Activated T-helper 17 cell treated with anti-CD3 and anti-CD28 coated beads, Interleukin-2, amount 50 U/mL, for 72 hours (primary cell): ENCODE measurements at places on chromosomes 7 and 10.
A peak's percentile ranks its signal among the peaks of the same experiment; 100 is the strongest.

- no peaks in the 10 kb centered on the region for H3K27me3 ChIP-seq
- peaks cover 10% of the 10 kb centered on the region for H3K4me1 ChIP-seq
- ATAC-seq, result no peak
- no peak overlapping the region for H3K27ac ChIP-seq
- H3K4me3 ChIP-seq, result no peak overlapping the region
Measured at GRCh38 chr10:60335708-60336107, 54.0 kb downstream of the ANK3 start.

DNA sequence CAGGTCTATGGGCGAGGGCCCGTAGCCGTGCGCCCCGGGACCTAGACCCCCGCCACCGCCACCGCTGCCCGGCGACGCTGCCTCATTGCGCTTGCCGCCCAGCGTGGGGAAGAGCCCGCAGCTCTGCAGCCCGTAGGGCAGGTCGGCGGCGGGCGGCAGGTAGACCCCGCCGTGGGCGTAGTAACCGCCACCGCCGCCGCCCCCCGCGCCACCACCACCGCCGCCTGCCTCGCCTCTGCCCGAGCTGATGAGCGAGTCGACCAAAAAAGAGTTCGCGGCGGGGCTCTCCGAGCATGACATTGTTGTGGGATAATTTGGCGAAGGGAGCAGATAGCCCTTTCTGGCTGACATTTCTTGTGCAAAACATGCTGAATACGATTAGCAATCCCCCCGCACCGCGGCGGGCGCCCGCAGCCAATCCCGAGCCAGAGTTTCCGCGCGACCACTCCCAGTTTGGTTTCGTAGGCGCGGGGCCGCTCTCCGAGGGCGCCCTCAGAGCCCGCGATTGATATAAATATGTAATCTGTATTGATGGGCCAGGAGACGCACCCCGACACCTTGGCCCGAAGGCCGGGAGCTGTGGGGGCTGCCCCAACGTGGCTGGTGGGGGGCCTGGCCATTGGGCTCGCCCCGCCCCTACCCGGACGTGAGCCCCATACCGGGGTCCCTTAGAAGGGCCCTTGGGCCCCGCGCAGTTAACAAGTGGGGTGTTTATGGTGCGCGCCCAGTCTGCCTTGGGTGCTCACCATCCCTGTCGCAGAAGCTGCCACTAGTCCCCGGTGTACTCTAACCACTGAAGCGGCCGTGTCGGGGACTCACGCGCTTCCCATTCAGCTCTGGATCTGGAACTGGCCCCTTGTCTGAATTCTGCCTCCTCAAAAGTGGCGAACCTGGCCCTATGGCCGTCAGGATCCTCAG lies at the start of gene HOXA10:
HOXA10 (minus strand) TSS at position 365 of the 918 bp plus-strand sequence; CDS start at position 351, 14 bp downstream.
- peaks cover 8% of the 10 kb centered on the region for H3K4me1 ChIP-seq
- H3K4me3 ChIP-seq, result peak within 1 kb of the TSS; percentile 49
- no peak for ATAC-seq
- H3K27ac ChIP-seq, result no peak within 1 kb of the TSS
- peaks cover 48% of the 10 kb centered on the region for H3K27me3 ChIP-seq

GRCh38 chr10:132701099-132701845 lies 84.7 kb downstream of the NKX6-2 start:
- H3K4me3 ChIP-seq, result no peak overlapping the region
- no peak for ATAC-seq
- H3K36me3 ChIP-seq, result peaks cover 17% of the 10 kb centered on the region

DNA sequence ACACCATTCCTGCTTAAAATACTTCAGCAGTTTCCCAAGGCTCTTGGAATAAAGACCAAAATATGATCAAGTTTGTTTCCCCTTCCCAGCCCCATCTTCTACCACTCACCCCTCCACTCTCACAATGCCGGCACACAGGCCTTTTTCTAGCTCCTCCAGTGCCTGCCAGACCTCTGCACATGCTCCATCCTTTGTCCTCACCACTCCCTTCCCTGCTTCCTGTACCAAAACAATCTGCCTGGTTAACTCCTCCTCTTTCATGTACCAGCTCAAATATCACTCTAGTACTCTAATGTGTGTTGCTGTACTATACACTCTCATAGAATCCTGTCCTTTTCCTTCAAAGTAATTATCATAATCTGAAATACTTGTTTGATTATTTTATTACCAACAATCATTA lies 19.4 kb downstream of the SCRN1 start:
- H3K27ac ChIP-seq, result no peak overlapping the region
- H3K4me3 ChIP-seq, result no peak overlapping the region
- peaks cover 23% of the 10 kb centered on the region for H3K27me3 ChIP-seq
- no peaks in the 10 kb centered on the region for H3K36me3 ChIP-seq

- no peaks in the 10 kb centered on the region for H3K27me3 ChIP-seq
- peak overlapping the region; percentile 80 for H3K4me3 ChIP-seq
- peaks cover 10% of the 10 kb centered on the region for H3K4me1 ChIP-seq
- no peaks in the 10 kb centered on the region for H3K36me3 ChIP-seq
Measured at GRCh38 chr7:134317434-134317833, 704 bp upstream of the SLC35B4 start.

- no peak overlapping the region for H3K4me3 ChIP-seq
- no peaks in the 10 kb centered on the region for H3K27me3 ChIP-seq
- H3K27ac ChIP-seq, result no peak overlapping the region
- no peaks in the 10 kb centered on the region for H3K4me1 ChIP-seq
Measured at GRCh38 chr10:54758791-54759190, 42.2 kb downstream of the PCDH15 start.

DNA sequence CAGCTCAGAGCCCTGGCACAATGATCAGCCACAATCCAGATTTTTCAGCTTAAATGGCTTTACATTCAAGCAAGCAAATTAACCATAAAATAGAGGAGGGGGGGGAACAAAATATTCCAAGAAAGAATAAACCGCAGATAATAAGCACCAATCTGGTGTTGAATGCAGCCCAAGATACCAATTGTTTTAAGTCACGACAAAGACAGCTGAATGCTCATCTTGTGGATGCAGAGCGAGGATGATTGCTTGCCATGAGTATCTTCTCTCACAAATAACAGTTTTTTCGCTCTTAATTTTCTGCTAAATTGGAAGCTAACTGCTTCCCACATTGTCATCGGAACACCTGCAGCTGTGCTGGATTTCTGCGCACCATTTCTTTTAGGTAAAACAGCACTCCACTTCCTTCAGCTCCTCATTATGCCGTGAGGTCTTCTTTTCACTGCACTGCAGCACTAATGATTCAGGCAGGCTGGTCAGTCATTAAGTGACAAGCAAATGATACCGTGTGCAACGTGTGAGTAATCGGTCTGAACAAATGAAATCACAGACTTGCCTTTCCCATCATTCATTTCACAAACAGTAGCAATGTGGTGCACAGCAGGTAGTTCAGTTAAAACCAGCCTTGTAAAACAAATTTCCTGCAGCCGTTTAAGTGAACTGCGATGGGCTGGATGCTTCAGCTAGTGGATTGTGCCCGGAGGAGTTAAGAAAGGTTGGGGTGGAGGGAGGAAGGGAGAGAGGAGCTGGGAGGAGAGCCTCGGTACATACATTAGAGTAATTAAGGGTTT lies 106.4 kb upstream of the CDCA7L start:
- H3K4me3 ChIP-seq, result no peak overlapping the region
- ATAC-seq, result no peak
- H3K27ac ChIP-seq, result no peak overlapping the region

GRCh38 chr7:45697576-45698136 lies 123.5 kb downstream of the ADCY1 start:
- ATAC-seq, result no peak
- no peaks in the 10 kb centered on the region for H3K36me3 ChIP-seq
- no peak overlapping the region for H3K27ac ChIP-seq
- no peak overlapping the region for H3K4me3 ChIP-seq
- H3K27me3 ChIP-seq, result peaks cover 11% of the 10 kb centered on the region
- H3K4me1 ChIP-seq, result no peaks in the 10 kb centered on the region
